ENCODE measurements at places on chromosomes 16 and 17. TPM values are rescaled to one million over a fixed set of nuclear protein-coding genes. Genes with fewer than 3 reads are reported as not detected.

TTC19 gene
- 59.8 TPM for total RNA-seq

PKMYT1 gene
- 120 TPM for total RNA-seq

PDIA2 gene
- not detected for total RNA-seq

ESRP2 gene
- total RNA-seq, result 26.7 TPM

MT1M gene
- total RNA-seq, result 19.1 TPM

ZFP90 gene
- total RNA-seq, result 23.9 TPM

USP43 gene
- total RNA-seq, result 10.3 TPM

TBC1D3G gene
- not detected for total RNA-seq

KRT37 gene
- total RNA-seq, result not detected

Measured in epithelial cell of proximal tubule (primary cell).